ENCODE measurements at places on chromosomes 6 and 20. TPM values are rescaled to one million over a fixed set of nuclear protein-coding genes. Genes with fewer than 3 reads are reported as not detected.

GRCh38 chr20:60046011-60046413 is 87.8 kb downstream of the CDH26 start:
- no peak for DNase-seq

- peak; percentile 36 for DNase-seq
Observed at GRCh38 chr20:21166801-21167200, 40.9 kb downstream of the KIZ start.

- peak; percentile 19 for DNase-seq
Observed at GRCh38 chr6:148342350-148343046, at the start of gene SASH1. Gene SASH1, plus strand, starts transcription at chr6:148342838. Its CDS starts 230 bp downstream, at chr6:148343068.

DNA sequence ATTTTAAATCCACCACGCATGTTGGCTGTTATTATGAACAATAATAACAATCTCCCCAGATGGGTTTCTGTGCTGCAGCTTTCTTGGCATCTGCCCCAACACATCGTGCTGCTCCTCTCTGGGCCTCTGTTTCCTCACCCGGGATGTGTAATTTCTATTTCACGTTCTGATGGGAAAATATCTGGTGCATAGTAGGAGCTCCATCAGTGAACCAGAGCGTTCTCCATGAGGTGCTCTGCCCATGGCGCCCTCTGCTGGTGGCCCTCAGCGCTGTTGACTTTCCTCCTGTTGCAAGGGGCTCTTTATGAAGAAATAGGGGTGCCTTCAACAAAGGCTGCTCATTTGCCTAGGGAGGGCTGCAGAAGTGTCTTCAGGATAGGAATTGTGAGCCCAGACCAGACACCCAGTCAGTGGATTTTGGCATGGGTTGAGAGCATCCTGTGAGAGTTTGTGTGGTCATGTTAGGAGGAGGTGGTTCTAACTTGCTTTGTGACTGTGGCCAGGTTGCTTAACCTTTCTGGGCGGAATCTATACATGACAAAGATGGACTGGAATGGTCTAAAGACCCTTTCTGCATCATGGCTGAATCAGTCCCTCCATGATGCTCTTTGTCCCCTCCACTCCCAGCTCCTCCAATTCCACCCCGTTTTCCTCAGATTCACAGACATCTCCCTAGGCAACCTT is 8.1 kb downstream of the SCRT2 start:
- DNase-seq, result peak; percentile 83

Gene XKR7
- total RNA-seq, result not detected

DNA sequence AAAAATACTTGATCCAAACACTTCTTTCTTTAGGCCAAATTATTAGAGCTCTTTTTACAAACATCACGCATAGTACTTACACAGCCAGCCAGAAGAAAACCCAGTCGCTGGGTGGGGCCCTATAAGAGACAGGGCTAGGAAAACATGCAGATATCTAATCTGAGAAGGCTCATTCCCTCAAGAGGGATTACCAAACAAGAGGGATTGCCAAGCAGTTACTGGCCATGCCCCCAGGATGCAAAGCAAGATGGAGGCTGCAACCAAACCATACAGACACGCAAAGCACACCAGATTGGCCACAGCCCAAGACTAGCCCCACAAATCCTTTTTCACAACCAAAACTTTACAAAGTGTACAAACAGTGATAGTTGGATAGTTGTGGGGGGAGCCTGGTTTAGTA is 1235.4 kb upstream of the GJE1 start:
- DNase-seq, result no peak

Gene DCDC2
- not detected for total RNA-seq

Data from activated CD8-positive, alpha-beta T cell treated with anti-CD3 and anti-CD28 coated beads for 36 hours (primary cell).